ENCODE measurements at places on chromosomes 3 and 15.

GRCh38 chr15:57352535-57353316 is 23.6 kb upstream of the CGNL1 start:
- DNase-seq = no peak

DNA sequence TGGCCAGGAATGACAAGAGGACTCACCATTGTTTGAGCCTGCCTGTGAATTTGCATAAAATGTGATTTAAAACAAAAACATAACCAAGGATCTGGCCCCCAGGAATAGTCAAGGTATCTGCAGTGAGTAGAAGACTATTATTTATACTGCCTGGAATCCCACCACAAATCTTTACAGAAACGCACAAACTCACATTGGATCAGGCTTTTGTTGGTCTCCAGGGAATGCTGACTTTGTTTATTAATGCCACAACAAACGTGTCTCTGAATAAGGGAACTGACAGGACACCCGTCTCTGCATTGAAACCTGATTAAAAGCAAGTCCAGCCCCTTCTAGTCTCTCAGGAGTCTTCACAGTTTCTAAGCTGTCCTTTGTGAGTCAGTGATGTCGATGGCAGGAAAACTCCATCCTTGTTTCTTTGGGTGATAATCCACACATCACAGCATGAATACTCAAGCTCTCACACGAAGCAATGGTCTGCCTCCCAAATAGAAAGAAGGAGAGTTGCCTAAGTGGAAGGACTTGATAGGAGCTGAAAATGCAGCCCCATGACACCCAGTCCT is 37.7 kb downstream of the CLDN18 start:
- DNase-seq = no peak

GRCh38 chr3:4665197-4665596 is 172.0 kb downstream of the ITPR1 start:
- no peak for DNase-seq

- DNase-seq = no peak
These were observed 49.2 kb downstream of the TASOR start for GRCh38 chr3:56633602-56634535.

GRCh38 chr3:48536785-48537184 is 19.8 kb downstream of the PFKFB4 start:
- DNase-seq = no peak

GRCh38 chr3:54696313-54696712 is 231.5 kb downstream of the LRTM1 start:
- DNase-seq = no peak

DNA sequence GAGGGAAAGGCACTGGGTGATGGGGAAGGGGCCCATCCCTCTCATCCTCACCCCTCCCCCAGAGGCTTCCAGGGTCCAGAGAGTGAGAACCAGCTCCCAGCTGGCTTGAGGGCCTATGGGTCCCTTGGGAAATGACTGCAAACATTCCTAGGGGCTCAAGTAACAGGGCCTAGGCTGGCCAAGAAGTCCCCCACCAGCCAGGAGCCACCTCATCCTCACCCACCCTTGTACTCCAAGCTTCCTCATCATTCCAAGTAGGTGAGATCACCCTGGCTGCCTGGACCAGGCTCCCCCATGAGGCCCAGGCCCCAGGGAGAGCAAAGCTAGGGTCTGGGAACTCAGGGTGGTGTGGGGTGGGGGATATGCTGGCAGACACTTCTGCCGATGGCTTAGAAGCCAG is 14.8 kb downstream of the LOXL1 start:
- peak; percentile 86 for DNase-seq

GRCh38 chr3:20480786-20481365 is 294.9 kb upstream of the SGO1 start:
- no peak for DNase-seq

DNA sequence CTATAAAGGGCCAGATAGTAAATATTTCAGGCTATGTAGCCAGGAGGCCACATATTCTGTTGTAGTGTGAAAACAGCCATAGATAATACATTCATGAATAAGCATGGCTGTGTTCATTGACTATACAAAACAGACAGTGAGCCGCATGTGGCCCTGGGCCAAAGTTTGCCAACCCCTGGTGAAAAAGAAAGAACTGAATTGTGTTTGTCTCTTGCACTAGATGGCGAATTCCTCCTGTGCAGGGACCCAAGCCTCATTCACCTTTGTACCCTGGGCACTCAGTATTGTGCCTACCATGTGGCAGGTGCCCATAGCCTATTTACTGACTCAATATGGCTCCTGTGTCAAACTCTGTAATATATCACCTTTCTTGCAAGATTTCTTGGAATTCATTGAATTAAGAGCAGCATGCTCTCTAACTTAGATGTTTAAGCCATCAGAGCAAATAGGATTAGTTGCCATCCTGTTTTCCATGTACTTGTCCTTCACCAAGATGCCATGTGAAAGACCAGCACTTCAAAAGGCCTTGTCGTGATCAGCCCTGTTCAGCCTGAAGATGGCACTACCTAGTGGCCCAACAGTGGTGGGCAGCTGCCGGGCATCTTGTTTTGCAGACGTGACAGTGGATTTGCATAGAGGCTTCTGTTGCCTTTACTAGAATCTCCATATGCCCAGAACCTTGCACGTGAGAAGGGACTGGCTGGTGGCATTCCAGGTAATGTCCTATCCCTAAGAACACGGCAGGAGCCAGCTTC is 50.9 kb upstream of the CMTM7 start:
- DNase-seq = no peak

DNA sequence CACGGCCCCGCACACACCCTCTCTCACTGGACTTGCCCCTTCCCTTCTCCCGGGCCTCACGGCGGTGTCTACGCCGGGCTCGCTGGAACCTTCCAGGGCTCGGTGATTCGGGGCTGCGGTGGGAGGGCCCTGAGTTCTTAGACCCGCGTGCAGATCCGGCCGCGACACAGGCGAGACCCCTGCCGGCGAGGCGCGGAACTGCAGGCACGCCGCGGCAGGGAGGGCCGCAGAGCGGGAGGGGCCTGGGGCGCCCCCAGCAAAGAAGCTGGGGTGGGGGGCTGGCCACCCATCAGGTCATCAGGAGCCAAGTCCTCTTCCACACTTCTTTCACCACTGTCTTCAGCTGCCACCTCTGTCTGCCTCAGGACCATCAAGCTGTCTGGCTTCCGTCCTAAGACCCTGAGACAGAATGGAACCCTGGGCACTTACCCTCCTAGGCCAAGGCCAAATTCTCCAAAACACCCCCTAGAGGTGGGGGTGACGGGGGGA is 164.5 kb downstream of the XXYLT1 start:
- DNase-seq = peak; percentile 78

GRCh38 chr3:195698647-195699387 is 22.0 kb upstream of the MUC20 start:
- no peak for DNase-seq

GRCh38 chr3:71262364-71263265 is 320.9 kb downstream of the FOXP1 start:
- DNase-seq = no peak

DNA sequence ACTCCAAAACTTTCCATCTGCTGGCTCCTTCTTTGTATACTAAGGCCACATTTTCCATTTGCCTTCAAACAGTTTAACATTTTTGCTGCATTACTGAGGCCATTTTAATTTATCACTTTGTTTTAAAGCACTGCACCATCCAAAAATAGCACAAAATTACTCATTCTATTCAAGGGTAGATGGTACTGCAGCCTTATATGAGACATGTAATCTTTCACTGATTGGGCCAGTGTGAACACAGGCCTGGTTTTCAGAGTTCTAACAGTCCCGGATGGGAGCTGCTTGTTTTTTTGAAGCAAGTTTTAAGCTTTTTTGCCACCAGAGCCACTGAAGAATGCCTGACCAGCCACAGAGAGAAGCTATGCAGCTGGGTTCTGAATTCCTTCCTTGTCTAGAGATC is 172.3 kb upstream of the TSC22D2 start:
- DNase-seq = no peak

DNA sequence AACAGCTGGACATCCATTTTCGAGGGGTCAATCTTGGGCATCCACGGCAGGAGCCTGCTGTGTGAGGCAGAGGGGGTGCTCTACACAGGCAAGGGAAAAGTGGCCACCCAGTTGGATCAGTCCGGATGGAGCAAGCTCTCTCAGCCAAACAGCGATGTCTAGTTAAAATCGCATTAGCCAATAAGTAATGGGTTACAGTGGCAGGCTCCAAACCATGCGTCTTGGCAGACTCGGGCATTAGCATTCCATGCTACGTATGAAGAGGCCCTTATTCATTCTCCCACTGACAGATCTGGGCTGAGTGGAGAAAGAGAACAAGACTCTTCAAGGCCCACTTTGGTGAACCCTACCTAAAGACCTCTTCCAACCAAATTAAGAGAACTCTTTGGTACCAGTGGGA is 49.3 kb downstream of the CCNB2 start:
- DNase-seq = no peak

- no peak for DNase-seq
These were observed 326.6 kb downstream of the ARPP21 start for GRCh38 chr3:35965908-35966307.

DNA sequence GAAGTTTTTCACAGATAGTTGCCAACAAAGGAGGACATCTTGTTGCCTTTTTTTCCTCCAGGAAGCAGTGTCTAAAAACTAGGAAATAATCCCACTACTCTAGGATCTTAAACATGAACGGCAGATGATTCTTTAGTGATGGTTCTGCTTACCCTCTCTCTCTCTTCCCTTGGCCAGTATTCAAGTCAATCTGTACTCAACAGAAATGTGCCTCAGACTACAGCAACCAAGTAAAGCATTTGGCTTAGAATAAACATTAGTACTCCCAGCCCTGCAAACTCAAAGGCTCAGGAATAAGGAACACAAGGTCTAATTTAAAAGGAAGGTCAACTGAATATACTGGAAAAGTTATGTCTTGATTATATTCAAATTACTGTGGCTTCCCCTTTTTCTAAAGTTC is 8.7 kb downstream of the NPTN start:
- DNase-seq = no peak

GRCh38 chr3:54917862-54918261 is 10.0 kb downstream of the LRTM1 start:
- DNase-seq = no peak

DNA sequence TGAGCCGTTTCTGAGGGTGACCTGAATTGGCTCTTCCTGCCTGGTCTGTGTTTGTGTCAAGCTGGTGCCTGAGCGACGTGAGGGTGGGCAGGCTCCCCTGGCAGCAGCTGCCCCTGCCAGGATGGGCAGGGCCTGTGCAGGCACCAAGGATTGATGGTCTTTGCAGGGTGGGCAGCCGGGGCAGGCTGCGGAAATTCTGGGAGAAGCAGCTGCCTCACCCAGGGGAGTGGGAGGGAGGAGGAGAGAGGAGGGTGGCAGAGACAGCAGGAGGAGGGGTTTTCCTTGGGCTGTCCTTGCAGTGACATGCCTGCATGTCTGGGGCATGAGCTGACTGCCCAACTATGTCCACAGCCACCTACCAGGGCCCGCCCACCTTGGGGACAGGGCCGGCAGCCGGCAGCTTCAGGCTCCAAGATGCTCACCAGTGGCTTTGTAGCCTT is 27.9 kb upstream of the SLC6A6 start:
- DNase-seq = no peak

- DNase-seq = no peak
These were observed 75.1 kb downstream of the FAM174B start for GRCh38 chr15:92580521-92580920.

DNA sequence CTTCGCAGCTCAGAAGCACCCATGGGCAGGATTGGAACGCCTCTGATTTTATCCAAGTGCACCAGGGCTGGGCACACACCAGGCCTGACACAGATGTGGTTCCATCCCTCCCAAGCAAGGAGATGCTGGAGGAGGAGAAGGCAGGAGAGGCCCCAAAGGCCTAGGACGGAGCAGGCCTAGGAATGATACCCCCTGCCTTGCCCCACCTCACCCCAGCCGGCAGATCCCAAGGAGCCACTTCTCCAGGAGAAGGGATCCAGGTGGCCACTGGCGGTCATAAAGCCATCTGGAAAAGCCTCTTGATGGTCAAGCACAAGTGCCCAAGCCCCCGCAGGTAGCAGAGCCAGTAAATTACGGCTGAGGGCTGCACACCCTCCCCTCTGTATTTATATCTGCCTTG is 211.8 kb downstream of the TBC1D2B start:
- no peak for DNase-seq

DNA sequence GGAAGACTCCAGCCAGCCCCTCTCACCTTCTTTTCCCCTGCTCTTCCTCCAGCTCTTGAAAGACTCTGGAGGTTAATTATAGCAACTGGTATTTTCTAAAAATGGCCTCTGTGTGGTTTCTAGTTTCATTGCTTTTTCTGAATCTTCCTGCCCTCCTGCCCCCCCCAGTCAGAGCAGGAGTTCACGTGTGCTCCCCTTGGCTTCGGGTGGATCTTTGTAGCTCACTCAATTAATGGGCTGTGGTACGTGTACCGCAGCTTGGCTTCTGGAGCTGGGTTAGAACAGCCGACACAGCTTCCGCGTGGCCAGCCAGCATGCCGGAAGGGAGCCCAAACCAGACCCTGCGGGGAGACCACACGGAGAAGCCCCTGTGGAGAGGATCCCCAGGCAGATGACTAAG is 31.5 kb downstream of the TM2D3 start:
- no peak for DNase-seq

DNA sequence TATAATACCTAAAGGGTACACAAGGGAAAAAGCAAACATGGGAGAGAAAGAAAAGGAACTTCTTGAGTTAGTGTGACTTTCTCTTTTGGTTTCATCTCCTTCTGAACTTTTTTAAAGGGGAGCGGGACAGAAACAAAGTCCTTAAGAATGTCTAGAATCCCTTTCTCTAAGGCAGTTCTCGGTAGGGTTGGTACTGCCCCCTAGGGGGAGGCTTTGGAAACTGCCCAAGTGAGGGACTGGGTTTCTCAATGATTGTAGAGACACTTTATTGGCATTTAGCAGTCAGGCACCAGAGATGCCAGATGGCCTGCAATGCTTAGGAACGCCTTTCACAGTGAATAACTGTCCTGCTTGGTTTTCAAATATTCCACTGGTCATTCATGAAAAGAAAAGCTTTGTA is 172.7 kb downstream of the WDR72 start:
- no peak for DNase-seq

DNA sequence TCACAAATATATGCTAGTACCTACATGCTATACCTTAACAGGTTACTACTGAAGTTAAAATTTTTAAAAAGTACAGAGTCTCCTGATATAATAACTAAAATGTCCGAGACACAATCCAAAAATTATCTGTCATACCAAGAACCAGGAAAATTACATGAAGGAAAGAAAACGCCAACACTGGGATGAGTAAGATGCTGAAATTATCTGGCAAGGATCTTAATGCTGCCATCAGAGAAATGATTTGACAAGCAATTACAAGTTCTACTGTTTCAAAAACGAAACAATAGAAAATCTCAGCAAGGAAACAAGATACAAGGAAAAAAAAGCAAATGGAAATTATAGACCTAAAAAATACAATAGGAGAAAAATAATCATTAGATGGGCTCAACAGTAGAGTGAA is 92.5 kb downstream of the UBE3A start:
- no peak for DNase-seq

DNA sequence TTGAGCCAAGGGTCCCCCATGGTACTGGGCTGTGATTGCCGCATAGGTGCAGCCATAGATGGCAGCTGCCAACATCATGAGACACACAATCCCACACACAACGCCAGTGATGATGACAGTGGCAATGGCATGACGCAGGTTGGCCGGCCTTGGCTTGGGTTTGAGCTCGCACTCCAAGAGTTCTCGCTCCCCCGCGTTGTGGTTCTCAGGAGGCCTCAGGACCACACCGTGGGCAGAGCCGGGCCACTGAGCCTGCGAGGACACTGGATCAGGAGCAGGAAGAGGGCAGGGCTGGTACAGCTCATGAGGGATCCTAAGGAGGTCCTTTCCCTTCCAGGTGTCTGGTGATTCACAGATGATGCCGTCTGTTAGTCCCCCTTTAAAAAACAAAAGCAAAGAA is 9.3 kb downstream of the LRTM1 start:
- DNase-seq = no peak
